ENCODE measurements at places on chromosomes 1 and 21. TPM values are rescaled to one million over a fixed set of nuclear protein-coding genes. Genes with fewer than 3 reads are reported as not detected.

DNA sequence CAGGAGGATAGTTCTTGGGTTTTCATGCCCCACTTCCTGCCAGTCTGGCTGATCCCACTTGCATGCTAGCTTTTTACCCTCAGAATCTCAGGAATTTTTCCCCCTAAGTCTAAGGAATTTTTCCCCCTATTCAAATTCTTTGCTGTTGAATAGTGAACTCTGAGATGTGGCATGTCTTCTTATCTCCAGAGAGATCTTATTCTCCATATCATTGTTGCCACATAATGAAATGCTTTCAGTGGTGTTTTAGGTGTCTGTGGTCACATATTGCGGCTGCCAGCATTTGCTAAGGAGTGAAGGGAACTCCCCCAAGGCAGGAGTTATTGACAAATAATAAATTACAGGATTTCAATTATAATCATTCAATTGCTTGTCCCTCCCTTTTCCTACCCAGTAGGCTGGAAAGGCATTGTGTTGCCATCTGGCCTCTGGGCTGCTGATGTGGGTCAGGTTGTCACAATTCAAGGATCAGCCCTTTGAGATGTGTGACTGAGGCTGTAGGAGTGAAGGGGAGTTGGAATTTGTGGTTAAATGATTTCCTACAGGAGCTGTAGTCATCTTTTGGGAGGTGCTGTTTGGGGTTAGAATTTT, 3.9 kb upstream of the FLG start:
- DNase-seq: no peak

Gene IRF6
- total RNA-seq: 2.9 TPM

Gene KRTAP21-2
- not detected for total RNA-seq

Gene AMY2A
- total RNA-seq: not detected

Gene NT5C1A
- not detected for total RNA-seq

Measured in IMR-90 (cell line).